ENCODE measurements at places on chromosomes 6 and 20.
A peak's percentile ranks its signal among the peaks of the same experiment; 100 is the strongest.

GRCh38 chr6:37190159-37190535 is 20.2 kb downstream of the PIM1 start:
- DNase-seq = no peak

DNA sequence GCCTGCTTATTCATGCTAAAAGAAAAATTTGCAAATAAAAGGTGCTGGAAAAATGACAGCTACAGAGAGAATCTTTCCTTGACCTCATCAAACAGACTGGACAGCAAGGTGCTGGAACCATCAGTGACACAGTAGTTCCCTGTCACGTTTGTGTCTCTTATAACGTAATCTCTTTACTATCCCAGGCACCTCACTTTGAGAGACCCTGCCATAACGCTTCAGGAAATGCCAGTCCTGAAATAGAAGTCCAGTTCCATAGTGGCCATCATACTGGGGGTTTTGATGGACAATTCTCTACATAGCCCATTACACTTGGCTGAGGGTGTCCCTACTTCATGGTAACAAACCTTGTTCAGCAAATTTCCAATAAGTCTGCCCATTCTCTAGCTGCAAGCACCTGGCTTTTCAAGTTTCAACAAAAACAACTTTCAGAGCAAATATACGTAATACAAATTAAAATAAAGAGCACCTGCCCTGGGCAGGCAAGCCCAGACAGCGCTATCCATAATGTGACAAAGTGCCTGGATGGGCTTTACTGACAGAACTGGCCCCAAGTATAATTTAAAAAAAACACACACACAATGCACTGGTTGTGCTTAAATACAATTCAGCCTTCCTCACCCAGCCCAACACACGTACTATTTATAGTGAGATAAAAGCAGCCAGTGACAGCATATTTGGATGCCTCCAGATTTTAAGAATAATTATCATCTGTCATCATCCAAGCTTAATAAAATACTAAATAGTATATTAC is 38.7 kb downstream of the CNKSR3 start:
- no peak for DNase-seq

GRCh38 chr6:118187568-118188164 is 280.6 kb downstream of the SLC35F1 start:
- no peak for DNase-seq

GRCh38 chr20:51480507-51481270 is 61.8 kb downstream of the NFATC2 start:
- DNase-seq = no peak

DNA sequence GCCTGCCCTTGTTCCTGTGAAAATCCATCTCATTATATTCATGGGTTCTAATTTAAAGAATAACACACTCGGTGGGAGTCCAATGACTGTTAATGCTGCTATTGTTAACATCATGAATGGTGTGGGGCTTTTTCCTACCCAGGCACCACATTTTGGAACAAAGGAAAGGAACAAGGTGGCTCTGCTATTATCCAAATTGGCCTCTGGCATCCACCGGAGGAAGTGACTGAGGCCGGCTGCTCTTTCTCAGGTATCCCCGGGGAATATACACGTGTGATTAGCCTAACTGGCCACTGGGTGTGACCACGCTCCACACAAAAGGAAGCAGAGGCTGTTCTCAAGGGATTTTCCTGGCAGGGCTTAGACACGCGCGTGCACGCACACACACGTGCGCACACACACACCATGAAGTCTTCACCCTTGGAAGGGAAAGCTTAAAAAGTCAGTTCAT is 601.2 kb upstream of the ARID1B start:
- no peak for DNase-seq

DNA sequence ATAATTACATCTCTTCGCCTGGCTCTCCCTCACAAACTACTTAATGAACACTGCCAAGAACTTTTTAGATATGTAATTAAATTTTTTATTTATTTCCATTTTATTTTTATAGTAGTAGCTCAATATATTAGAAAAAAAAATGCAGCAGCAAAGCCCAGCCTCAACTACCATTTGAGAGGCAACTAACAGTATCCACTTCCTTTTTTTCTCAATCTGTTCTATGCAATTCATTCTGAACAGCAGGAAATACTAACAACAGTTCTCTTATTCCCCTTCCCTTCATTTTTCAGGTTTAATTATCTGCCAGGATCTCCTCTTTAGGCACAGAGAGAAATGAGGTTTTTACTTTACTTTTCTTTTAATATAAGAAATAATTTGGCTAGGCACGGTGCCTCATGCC is 112.7 kb downstream of the ZNF217 start:
- no peak for DNase-seq

GRCh38 chr6:134169871-134170486 is 117.6 kb upstream of the SLC2A12 start:
- no peak for DNase-seq

DNA sequence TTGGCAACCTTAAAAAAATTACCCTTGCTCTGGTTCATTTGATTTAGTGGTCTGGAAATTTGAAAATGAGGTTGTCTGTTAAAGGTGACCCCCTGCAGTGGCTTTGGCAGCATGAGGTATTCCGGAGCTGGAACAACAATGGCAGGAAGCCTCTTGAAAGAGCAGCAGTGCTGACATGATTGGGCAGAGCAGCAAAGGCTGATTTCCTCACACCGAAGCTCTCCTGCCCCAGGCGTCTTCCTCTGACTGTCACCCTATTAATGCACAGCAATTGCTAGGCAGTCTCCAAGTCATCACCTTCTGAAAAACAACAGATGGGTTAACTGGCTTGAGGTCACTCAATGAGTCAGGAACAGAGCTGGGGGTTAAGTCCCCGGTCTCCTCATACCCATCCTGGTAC is 241.8 kb upstream of the MMS22L start:
- no peak for DNase-seq

DNA sequence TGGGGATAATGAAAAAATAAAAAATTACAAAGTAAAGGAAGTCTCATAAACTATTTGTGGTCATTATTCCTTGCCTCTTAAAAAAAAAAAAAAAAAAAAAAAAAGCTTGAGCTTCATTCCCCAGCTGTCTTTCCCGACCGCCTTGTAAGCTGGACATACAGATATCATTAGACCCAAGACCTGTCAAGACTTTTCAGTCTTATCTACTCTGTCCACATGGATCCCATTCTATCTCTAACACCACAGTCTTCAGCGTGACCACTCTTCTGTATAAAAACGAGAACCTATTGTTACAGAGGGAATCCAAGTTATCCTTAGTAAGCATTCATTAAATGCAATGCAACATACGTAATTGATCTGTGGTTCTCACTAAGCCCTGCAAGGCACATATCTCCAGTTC is 423.5 kb downstream of the MEI4 start:
- no peak for DNase-seq

GRCh38 chr6:129748901-129749748 is 39.1 kb upstream of the ARHGAP18 start:
- no peak for DNase-seq

- peak; percentile 50 for DNase-seq
Observed at GRCh38 chr6:9851541-9852380, 563.1 kb downstream of the TFAP2A start.

DNA sequence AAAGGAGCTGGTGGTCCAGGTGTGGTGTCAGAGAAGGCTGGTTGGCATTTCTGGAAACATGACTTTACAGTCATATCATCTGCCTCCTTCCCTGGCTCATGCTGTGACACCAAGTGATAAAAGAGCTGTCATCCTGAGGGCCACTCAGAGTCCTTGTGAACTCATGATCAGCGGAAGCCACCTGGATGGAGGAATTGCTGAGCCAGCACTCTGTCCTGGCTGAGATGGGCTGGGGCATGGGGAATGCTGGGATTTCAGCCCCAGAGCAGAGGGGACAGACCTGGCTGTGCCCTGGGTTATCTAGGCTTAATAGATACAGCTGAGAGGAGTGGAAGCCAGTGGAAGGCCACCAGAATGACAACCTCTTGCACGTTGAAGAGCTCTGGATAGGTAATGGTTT is 214.3 kb downstream of the DHX35 start:
- no peak for DNase-seq

- no peak for DNase-seq
Observed at GRCh38 chr6:6635869-6636268, 47.3 kb downstream of the LY86 start.

GRCh38 chr20:20411402-20411801 is 43.5 kb downstream of the INSM1 start:
- no peak for DNase-seq

DNA sequence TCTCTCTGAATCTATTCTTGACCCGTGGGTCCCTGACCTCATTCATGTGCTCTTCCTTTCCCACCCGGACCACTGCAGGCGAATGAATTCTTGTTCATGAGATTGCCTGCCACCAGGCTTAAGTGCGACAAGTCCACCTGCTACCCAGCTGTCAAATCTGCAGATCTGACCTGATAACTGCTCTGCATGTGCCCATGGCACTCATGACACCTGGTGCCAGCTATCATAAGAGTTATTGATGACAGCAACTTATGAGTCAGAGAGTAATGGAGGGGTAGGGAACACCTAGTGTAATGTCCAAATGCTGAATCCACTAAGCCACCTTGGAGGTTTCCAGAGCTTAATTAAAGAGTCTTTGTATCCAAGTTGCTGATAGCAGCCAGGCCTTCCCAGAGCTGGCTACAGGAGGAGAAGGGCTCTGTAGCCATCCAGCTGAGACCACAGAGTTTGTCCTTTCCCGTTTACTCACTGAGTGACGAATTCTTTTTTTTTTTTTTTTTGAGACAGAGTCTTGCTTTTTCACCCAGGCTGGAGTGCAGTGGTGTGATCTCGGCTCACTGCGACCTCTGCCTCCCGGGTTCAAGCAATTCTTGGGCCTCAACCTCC is 17.4 kb downstream of the SHLD1 start:
- no peak for DNase-seq

DNA sequence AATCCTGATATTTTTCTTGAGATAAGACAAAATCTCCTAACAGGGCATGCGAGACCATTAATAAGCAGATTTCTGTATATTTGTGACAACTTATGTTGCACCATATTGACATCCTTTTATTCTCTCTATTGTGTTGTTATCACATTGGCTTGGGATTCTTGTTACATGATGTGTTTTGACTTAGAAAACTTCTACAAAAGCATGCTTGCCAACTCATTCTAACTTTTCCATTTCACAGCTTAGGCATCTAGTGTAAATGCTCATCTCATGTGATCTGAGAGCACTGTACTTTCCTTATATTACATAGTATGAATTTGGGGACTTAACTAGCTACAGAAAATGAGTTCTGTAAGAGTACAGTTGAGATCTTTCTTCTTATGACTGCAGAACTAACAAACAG is 1040.7 kb upstream of the ADGRB3 start:
- DNase-seq = no peak

- no peak for DNase-seq
Observed at GRCh38 chr20:4406627-4407026, 315.1 kb upstream of the PRND start.

GRCh38 chr6:24107294-24107693 is 18.7 kb upstream of the NRSN1 start:
- no peak for DNase-seq

DNA sequence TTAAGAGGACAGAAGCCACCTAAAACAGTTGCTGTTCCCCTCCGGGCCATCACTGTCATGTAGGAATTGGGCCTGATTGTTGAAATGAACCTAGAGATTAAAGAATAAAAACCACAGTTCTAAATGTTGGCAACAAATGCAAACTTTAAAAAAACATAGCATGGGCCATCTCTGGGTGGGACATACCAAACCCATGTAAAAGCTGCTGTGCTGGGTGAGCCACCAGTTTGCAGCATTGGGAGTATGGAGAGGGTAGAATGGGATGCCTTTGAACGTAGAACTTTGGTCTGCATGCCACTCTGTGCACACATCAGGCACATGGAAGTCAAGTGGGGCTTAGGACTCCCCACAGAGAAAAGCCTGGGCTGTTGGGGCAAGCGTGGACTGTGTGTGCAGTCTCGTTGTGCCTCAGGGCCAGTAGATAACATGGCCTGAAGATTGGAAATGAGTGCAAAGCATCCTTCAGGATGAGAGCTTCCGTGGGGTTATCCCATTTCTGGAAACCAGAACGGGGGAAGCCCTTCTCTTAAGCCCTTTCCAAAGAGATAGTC is 28.1 kb downstream of the EPB41L1 start:
- DNase-seq = no peak

Measured in right lobe of liver (tissue), 6 donors.